ENCODE measurements at places on chromosomes 2 and 18.

GRCh38 chr2:73984203-73984921 lies at the start of gene TET3:
Gene TET3 (plus strand): TSS chr2:73984910. CDS start chr2:73986404, 1,494 bp downstream.
- DNase-seq = no peak

GRCh38 chr2:3423492-3424170 lies 44.1 kb downstream of the TRAPPC12 start:
- peak; percentile 73 for DNase-seq

DNA sequence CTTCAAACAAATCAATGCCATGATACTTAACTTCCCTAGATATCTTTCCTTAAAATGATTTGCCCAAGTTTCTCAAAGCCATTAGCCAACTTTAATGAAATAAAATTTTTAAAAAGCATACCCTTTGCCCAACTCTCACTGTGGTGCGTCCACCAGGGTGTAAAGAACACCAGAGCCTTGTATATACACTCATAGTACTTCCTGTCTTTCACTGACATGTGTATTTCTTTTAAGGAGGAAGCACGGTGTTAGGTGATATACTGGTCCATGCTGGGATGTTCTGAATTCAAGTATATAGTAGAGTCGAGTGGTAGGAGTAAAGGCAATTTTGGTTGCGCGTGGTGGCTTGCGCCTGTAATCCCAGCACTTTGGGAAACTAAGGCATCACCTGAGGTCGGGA lies 22.7 kb downstream of the AAK1 start:
- DNase-seq = no peak

DNA sequence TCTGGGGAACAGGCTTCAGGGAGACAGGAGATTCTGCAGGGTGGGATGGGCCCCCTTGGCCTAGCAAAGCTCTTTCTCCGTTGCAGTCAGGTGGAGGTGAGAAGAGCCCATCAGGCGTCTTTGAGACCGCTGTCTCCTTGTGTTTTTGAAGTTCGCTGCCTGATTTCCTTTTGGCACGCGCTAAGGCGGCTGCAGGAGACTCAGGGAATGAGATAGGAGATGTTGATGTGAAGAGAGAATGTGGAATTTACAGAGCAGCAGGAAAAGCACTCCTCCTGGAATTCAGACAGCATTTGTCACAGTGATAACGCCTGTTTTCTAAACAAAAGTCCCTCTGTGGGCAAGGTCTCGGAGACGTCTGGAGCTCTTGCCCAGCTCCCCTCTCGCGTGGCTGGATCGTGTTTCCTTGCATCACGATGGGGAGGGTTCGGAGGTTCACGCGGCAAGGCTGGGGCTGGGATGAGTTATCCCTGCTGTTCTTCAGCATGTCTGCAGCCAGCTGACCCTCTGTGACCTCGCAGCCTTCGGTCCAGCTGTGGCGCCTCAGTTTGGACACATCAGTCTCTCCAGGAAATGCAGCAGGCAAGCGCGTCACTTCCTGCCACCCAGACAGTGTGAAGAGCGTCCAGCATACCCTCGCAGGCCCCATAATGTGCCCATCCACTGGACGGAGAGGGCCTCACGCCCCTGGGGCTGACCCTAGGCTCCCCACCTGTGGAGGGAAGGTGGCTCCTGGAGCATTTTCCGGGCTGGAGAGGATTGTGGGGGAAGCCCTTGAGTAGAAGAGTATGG lies 30.2 kb downstream of the GLI2 start:
- DNase-seq = no peak

- no peak for DNase-seq
Observed at GRCh38 chr2:199509403-199509802, 51.7 kb upstream of the SATB2 start.

DNA sequence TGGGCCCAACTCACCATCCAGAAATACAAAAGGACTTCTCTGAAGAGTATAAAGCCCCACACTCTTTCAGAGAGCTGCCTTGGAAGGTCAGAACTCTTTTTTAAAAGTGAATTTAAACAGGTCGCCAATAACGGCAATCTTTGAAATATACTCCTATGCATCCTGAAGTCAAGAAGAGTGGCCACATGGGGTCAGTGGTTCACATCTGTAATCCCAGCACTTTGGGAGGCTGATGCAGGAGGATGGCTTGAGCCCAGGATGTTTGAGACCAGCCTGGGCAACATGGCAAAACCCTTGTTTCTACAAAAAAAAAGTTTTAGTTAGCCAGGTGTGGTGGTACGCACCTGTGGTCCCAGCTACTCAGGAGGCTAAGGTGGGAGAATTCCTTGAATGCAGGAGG lies 68.1 kb upstream of the FZD7 start:
- DNase-seq = no peak

DNA sequence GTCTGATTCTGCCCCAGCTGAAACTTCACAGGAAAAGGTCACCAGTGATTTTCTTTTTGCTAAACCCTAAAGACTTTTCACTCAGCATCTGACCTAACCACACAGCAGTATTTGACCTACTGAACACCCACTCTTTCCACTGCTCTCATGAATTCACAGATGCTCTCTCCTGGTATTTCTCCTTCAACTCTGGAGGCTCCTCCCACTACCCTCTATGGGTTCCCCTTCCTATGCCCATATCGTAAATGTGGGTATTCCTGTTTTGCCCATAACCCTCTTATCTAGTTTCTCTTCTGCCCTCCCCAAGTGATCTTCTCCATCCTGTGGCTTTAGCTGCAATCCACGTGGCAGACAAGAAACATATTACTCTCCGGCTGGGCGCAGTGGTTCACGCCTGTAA lies 7.6 kb downstream of the PLEKHM3 start:
- no peak for DNase-seq

DNA sequence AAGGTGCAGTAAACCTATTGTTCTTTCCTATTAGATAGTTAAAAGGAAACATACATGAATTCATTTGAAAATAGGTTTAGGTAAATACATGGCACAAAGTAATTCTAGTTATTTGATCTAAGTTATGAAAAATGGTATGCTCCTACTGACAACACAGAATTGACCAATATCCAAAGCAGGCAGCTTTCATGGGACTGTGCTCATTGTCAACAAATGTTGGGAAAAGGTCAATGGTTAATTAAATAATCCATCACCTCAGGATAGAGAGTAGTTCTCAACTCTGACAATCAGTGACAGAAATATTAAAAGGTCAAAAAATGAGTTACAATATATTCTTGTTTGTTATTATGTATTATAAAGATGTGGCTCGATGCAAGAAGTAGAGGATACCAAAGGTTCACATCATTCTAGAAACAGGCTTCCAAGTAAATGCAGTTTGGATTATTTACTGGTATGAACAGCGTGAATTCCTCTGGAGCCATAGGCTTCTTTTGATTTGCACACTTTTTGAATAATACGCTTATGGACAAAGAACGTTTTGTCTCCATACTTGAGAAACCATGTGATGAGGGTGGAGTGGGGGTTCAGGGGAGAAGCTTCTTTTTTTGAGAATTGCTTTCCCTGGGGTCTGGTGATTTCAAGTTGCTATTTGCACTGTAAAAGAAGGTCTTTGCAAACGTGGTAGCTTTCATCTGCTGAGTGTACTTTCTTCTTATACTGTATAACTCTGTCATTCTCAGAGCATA lies 422.0 kb upstream of the ZEB2 start:
- no peak for DNase-seq

DNA sequence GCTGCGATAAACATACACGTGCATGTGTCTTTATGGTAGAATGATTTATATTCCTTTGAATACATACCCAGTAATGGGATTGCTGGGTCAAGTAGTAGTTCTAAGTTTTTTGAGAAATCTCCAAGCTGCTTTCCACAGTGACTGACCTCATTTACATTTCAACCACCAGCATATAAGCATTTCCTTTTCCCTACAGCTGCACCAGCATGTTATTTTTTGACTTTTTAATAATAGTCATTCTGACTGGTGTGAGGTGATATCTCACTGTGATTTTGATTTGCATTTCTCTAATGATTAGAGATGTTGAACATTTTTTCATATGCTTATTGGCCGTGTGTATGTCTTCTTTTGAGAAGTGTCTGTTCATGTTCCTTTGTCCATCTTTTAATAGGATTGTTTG lies 22.8 kb downstream of the GALNT1 start:
- no peak for DNase-seq

GRCh38 chr2:129661935-129662334 lies 317.5 kb upstream of the RAB6C start:
- DNase-seq = no peak

DNA sequence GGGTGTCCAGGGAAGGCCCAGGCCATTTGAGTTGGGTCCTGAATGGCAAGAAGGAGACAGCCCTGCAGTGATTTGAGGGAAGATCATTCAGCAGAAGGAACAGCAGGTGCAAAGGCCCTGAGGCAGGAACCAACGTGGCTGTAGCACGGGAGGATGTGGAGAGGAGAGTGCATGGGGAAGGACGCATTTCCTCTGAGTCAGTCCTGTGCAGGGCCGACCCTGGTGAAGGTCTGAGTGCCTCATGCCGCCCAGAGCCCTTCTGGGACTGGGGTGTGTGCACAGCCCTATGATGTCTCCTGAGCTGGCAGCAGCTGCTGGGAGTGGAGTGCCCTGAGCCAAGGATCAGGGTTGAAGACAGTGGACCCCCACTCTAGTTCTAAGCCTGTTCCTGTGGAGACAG lies 17.9 kb upstream of the ARHGEF4 start:
- DNase-seq = no peak

GRCh38 chr2:231397928-231398294 lies 2.4 kb downstream of the B3GNT7 start:
- DNase-seq = no peak
